ENCODE measurements at places on chromosomes 7 and 10.

DNA sequence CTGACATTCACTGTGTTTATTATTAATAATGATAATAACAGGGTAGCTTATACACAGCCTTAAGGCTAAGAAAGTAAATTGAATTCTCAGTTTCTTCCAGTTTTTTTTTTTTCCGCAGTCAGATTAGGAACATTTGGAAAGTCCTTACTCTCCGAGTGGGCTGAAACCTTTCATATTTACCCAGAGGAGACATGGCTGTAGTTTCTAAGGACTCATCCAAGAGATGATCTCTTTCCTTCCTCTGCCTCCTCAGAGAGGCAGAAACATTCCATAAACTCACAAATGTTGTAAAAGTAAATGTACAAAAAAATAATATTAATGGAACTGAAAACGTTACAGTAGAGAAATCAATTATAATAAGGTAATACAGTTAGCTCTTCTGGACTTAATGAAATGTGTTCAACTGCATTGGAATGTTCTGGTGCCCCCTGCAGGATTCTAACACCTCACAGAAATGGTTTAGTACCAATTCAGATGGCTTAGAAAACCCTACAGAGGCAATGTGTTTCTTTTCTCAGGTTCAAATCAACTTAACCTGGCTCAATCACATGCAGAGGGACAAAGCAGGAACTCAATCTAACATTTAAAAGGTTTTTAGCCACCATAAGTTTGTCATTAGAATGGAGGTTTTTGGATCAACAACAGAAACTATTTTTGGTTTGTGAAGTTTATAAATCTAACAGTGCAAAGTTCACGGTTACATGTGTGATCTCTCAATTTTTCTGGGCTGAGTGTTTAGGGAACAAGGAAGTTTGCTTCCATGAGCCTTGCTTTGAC, 71.7 kb downstream of the ICA1 start:
- DNase-seq, result peak; percentile 81

- DNase-seq, result no peak
Observed at GRCh38 chr7:69893906-69894305, 295.6 kb downstream of the AUTS2 start.

DNA sequence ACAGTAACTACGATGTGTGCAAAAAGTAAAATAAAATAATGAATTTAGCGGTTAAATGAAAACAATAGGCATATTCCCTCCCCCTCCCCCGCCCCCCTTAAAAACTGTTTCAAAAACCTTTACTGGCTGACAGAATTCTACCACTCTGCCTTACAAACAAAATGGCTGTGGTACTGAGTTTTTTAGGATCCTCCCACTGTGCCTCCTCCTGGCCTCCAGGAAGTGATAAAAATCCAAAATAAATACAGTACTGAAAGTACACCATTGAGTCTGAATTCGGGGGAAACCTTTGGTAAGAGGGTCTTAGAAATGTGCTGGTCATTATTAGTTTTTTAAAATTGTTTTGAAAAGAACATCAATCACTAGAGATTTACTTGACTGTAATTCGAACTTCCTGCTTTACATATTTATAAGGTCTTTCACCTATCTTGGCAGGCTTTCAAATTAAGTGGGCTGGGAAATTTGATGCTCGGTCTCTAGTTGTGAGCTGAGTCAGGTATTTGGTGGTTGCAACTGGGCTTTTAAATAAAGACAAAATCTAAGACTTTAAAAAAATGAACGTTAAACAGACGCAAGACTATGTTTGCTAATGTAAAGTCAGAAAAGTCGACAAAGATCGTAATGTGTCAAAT, 32.5 kb upstream of the EPC1 start:
- DNase-seq, result no peak

GRCh38 chr7:31192986-31193385, 140.9 kb downstream of the ADCYAP1R1 start:
- DNase-seq, result peak; percentile 4

DNA sequence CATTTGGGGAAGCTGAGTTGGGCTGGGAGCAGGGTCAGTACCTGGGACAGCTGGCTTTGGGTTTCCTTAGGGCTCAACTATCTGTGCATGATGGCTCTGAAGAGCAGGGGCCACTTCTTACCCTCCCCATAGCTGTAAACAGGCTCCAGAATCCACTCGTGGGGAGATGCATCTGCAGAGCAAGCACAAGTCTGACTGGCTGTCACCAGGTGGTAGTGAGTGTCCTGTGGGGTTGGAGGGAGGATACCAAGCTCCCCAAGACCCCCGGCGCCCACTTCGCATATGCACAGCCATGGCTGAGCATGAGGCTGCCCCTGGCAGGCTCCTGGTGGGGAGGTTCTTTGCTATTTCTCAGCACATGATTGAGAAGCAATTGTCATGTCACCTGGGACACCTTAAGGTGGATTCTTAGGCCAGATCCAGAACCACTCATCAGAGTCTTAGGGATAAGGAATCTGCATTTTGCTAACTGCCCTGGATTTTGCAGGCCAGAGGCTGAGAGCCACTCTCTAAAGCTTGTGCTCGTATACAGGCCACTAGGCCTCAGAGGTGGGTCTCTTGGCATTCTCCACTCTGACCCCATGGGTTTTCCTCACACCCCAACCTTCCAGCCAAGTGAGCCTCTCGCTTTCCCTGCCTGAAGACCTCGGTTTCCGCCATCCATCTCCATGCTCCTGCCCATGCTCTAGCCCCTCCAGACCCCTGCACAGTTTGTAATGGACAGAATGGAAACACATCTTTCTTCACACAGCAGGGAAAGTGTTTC, 53.7 kb downstream of the ADCY1 start:
- no peak for DNase-seq

GRCh38 chr7:96558530-96558929, 151.1 kb downstream of the SEM1 start:
- no peak for DNase-seq

DNA sequence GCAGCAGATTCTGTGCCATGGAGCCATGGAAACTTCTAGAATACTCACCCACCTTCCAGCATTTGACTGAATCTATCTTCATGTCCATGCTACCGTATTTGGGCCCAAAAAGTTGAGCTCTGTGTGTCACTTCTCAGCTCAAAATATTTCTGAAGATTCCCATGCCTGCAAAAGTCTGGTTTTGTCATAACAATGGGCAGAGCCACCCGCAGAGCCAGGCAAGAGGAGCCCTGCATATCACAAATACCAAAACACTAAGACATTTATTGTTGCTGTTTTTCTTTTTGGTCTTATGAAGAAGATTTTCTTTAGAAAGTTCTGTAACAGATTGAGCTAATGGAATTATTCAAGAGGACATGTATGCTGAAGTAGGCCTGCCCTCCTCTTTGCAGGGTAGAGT, 68.1 kb downstream of the PRTFDC1 start:
- no peak for DNase-seq

DNA sequence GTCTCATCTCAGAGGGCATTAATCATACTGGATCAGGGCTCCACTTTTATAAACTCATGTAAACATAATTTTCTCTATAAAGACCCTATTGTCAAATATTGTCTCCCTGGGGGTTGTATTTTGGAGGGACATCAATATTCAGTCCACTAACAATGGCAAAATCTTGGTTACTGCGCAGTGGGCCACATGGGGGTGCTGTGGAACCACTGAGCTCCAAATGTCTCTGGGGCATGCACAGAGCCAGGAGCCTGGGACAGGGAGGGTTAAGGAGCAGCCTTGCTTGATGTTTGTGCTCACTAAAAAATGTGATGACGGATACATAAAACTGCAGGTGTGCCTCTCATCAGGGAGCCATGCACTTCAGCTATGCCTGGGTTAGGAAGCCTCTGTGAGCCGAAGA, 62.1 kb upstream of the PRSS58 start:
- no peak for DNase-seq

DNA sequence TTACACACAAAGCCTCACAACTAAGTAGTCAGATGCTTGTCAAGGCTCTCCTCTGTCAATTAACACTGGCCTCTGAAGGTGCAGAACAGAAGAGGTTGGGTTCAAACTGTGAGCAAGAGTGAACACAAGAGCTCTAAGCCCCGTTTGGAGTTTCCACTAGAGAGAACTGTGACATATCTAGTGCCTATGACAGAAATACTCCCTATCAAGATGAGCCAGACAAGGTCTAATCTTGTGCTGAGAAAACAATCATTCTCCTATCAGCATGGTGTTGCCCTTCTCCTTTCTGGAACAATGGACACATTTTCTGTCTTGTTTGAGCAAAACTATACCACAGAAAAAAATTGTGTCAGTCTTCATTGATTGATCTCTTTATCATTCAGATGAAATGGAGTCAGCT, 62.4 kb upstream of the CCDC71L start:
- no peak for DNase-seq

- no peak for DNase-seq
Observed at GRCh38 chr7:68969571-68969970, 628.7 kb upstream of the AUTS2 start.

DNA sequence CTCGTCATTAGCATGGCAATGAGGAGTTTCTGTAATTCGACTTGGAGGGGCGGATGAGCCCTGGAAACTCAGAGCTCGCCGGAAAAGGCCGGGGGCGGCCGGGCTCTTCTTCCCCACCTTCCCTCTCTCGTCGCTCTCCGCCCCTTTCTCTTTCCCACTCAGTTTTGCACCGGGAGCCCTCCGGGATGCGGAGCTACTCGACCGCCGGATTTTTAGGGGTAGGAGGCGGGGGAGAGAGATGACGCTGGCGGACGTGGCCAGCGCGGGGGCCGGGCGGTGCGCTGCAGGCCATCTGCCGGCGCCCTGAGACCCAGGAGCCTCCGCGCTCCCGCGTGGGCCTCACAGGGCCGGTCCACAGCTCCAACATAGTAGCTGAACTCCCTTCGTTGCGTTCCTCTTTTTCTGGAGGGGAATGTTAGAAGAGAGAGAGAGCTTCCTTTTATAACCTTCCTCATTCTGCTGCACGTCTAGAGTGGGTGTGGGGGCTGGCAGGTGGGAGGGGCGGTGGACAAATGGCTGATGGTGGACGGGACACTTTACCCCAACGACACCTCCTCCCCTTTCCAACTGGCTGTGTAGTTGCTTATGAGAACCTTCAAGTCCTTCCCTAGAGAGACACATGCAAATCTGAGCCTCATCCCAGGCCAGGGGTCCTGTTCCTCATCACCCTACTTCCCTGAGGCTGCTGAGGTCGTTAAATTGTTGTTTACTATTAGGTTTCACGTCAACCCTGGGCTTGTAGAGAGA, 1.1 kb upstream of the HOXA1 start:
- no peak for DNase-seq

DNA sequence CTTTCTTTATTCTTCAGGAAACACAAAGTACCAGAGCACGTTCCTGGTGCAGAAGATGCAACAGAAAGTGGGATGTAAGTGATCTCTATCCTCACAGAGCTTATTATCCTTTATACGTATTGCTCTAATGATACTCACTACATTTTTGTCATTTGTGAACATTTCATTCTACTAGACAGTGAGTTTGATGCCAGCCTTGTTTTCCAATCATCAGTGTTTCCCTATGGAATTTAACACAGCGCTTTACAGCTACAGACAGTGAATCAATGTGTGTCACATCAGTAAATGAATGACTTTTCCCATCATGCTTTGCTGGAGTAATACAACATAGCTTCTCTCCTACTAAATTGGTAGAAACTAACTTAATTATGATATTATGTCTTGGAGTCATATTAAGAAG, 175.5 kb downstream of the SDHAF3 start:
- DNase-seq, result no peak

DNA sequence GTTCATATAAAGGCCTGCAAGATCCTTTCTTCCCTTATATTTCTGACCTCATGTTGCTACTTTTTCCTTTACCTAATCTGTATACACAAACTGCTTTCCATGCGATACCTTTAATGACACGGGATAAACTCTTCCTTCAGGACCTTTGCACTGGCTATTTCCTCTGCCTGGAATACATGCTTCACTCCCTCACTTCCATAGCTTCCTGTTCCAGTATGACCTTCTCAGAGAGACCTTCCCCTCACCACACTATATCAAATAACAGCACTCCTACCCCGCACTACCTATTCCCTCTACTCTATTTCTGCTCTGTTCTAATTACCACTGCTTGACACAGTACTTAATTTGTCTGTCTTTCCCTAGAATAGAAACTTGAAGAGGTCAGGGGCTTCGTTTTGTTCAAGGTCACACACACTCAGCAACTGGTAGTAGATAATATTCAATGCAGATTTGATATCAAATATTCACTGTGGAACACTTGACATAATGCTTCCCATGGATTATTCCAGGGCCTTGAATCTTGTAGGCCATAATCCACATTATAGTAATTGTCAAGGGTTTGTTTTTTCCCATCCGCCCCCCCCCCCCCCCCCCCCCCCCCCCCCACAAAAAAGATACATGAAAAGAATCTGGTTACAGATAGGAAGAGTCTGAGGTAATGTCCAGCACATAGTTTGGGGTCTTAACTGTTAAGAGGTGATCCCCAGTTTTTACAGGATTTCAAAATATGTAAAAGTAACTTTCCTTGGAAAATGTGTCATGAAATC, 11.1 kb downstream of the SYPL1 start:
- no peak for DNase-seq

- DNase-seq, result no peak
Observed at GRCh38 chr7:105905209-105905909, 29.0 kb upstream of the ATXN7L1 start.

GRCh38 chr7:75915416-75916156, 631 bp downstream of the POR start:
- no peak for DNase-seq

- DNase-seq, result no peak
Observed at GRCh38 chr10:14555807-14556206, 218.9 kb downstream of the FAM107B start.

- DNase-seq, result no peak
Observed at GRCh38 chr10:78028438-78029268, 662 bp downstream of the POLR3A start.

GRCh38 chr10:99370993-99371392, 41.8 kb downstream of the CNNM1 start:
- DNase-seq, result no peak

GRCh38 chr10:128950916-128951275, 516.1 kb upstream of the MGMT start:
- no peak for DNase-seq

GRCh38 chr7:117750612-117751563, 122.4 kb downstream of the CTTNBP2 start:
- no peak for DNase-seq

DNA sequence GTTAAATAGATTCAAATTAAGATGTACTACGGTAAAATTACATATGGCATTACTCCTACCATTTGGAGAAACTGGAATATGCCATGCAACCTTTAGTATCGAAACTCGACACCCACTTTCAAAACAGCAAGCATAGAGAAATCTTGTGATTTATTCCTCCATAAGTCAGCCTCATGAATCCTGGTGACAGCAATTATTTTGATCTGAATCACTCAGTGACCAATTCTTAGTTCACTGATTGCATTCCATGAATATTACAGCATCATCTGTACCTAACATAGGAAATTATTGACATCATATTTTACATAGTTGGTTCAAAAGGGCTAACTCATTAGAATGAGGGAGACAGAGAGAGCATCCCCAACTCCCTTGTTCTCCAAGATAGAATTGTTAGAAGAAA, 89.6 kb downstream of the CACNB2 start:
- DNase-seq, result no peak

- no peak for DNase-seq
Observed at GRCh38 chr7:123329988-123330643, 130.3 kb upstream of the SLC13A1 start.

DNA sequence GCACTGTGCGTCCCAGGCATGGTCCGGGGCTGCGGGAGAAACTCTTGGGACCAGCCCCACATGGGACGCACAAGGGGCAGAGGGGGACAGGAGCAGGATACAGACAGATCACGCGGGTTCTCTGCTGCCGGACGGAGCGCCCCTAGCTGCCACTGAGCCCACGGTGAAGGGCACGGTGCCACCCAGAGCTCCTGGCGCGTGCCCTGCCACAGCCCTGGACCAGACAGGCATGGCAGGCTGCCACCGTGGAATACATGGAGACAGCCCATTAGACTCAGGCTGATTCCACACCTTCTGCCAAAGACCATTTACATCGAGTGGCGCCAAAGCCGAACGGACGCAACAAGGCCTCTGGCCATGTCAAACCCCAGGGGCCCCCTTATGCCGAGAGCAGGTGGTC, 90.4 kb downstream of the MAD1L1 start:
- DNase-seq, result no peak

All from nucleus accumbens (tissue), 56 donors.